Thoracic aorta (tissue), 2 donors: ENCODE measurements at places on chromosomes 7 and 10.

DNA sequence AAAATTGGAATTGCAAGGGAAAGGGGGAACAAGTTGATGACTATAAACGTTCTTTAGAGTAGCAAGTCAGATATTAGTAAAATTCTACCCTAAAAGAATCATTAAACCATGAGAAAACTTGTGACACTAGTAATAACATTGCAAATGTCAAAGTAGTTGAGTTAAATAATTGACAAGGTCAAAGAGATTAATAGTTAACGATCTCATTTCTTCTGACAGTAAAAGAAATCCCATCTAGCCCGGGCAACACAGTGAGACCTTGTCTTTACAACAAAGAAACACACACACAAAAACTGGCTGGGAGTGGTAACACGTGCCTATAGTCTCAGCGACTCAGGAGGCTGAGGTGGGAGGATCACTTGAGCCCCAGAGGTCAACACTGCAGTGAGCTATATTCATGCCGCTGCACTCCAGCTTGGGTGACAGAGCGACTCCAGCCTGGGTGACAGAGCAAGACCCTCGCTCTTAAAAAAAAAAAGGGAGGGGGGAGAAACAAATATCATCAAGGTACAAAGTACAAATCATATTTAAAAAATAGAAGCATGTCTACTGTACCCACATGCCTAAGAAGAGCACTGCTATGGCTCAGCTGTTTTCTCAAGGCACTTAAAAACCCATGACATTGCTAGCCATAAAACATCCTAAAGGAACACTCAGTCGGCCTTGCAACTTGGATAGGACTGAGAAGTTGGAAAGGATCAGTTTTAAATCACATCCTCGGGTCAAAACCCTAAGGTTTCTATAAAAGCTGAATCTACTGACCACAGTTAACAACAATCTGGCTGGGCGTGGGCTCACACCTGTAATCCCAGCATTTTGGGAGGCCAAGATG, 401.1 kb downstream of the PARD3 start:
- DNase-seq = no peak

DNA sequence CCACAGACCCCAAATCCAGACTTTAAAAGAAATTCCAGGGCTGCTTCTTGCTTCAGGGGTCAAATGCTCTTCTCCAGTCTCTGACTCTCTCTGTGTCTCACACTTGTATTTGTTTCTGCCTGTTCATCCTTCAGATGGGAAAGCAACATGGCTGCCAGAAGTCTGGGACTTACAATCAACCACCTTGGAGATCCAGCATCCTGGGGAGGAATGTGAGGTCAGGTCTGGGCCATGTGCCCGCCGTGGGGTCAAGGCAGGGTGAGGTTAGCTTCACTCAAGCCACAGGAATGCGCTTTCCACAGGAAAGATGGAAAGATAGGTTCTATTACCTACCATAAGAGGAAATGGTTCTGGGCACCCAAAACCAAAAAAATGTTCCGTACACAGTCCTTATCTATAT, 34.3 kb upstream of the NPVF start:
- no peak for DNase-seq

DNA sequence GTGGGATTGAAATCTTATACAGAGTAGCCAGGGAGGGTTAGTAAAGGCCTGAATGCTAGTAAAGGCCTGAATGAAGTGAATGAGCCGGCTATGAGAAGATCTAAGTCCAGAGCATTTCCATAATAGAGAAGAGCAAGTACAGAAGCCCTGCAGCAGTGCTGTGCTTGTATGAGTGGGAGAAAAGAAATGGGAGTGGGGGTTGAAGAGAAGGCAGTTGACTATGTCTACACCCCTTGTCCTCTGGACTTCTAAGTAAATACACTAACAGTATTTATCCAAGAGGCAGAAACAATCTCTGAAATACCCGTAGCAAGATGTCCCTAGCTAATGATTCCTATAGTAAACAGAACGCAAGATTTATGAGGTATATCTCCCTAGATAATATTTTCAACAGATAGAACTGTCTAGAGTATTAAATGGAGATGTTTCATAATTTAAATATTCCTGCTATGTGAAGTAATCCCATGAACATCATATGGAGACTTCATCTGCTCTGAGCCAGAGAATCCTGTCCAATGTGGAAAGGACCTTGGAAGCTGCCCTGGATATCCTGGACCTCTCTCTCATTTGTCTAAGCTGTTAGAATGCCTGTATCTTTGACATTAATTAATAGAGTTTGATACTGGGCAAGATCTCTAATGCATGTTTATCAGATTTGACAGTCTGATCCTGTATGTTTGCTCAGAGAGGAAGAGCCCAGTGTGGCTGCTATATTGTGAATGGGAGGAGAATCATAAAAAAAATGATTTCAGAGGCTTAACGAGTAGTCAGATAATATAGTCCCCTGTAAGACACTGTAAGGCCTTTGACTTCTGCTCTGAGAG, 171.6 kb downstream of the LRRN3 start:
- DNase-seq = no peak

DNA sequence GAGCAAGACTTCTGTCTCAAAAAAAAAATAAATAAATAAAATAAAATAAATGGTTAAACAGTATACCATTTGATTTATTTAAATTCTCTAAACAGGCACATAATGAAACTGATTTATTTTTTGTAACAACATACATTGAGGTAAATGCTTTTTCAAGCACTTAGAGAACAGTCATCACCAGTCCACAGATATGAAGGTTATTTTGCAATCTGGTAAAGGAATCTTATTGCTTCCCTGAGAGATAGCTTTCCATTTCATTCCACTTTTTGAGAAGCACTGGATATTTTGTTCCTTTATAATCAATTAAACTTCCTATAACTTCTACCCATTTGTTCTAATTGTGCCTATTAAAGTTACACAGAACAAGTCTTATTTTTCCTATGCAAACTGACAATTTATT, 5.2 kb downstream of the CEP55 start:
- no peak for DNase-seq

- no peak for DNase-seq
Observed at GRCh38 chr7:98878365-98879197, at the start of gene TRRAP. Gene TRRAP, plus strand, starts transcription at chr7:98878532. Its CDS starts 2,619 bp downstream, at chr7:98881151.

- DNase-seq = no peak
Observed at GRCh38 chr7:77244222-77244934, 44.8 kb upstream of the FGL2 start.

GRCh38 chr10:81019029-81019890, 481.6 kb downstream of the SH2D4B start:
- DNase-seq = no peak

DNA sequence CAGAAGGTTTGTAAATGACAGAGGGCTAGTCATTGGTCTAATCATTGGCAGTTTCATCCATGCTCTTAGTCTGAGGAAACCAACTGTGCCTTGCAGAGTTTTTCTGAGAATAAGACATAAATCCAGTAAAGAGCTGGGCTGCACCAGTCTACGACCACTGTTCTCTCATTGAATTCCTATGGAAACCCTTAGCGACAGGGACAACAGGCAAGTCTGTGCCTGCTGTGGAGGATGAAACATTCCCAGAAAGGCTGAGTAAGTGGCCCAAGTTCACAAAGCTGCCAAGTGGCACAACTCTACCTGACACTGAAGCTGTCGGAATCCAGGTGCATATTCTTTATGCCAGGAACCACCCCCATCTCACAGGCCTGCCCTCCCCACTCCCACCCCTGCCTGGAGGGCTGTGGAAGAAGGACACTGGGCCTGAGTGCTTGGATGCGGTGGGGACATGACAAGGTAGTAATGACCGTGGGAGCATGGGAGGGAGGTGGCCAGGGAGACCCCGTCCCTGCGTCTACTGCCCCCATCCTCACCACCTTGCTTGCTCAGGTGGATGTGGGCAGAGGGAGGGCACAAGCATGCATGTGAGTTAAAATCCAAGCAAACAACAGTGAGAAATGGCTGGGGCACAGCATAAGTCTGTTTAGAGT, 58.0 kb downstream of the VSTM4 start:
- DNase-seq = no peak

GRCh38 chr10:16360001-16360400, 76.8 kb upstream of the PTER start:
- no peak for DNase-seq

DNA sequence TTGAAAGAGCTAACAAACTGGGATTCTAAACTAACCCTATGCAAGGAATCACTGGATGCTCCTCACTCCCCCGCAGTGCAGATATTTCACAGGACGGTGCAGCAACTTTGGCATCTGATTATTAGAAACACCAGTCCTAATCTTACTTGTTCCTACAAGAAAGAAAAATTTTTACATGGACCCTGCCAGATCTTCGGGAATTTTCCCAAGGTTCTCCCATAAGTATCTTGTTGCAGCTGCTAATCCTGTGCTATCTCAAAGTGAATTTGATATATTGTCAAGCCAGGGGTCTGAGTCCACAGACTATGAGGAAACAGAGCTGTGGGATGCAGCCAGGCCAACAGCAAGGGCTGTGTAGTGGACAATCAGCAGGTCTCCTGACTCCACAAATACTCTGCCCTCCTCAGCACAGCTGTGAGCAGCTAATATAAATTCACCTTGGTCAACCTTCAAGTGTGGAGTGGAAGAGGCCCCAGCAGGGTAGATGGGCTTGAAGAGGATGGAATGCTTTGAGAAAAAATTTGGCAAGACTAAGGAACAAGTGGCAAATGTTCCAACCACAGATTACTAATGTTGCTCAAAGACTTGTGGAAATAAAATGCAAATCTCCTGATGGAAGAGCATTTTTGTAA, 25.6 kb downstream of the VSTM4 start:
- DNase-seq = no peak

GRCh38 chr10:82622479-82622878, 747.5 kb downstream of the NRG3 start:
- no peak for DNase-seq

- DNase-seq = no peak
Observed at GRCh38 chr10:73809061-73809818, 2.2 kb downstream of the NDST2 start.

GRCh38 chr10:35365994-35366393, 29.7 kb downstream of the CCNY start:
- DNase-seq = no peak

GRCh38 chr10:50999163-50999562, 75.1 kb upstream of the PRKG1 start:
- DNase-seq = no peak

DNA sequence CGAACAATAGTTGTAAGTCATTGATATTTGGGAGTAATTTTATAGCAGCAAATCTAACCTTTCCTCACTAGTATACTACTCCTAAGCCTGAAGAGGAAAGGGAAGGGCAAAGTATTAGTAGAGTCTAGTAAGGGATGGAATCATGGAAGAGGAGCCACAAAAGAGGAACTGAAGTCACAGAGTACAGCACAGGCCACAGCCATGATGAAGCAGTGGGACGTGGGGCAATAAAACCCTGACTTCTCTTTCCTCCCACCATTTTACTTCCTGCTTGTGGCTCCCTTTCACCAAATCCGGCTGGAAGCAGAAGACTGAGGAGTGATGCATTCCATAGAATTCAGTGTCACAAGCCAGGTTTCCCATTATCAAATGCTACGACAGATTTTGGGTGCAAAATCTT, 58.7 kb downstream of the CABCOCO1 start:
- no peak for DNase-seq

- no peak for DNase-seq
Observed at GRCh38 chr7:4308205-4308590, 373.9 kb upstream of the FOXK1 start.

DNA sequence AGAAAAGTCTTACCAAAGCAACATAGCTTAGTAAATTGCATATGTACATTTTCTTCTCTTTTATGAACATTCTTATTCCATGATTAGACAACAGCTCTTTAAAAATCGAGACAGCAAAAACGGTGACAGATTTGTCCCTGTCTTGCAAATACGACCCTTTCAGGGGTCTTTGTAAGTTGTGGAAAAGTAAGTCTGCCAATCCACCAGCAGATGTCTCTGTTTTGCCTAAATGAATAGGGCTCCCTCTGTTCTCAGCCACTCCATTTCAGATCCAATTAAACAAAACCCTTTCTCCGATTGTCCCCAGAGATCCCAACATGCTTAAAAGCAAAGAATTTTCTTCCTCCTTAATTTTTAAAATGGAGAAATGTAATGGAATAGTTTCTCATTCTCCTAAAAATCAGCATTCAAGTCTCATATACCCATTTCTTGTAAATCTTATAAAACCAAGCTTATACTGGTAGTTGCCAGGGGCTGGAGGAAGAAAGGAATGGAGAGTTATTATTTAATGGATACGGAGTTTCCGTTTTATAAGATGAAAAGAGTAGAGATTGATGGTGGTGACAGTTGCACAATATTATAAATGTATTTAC, 61.0 kb upstream of the NFE2L3 start:
- no peak for DNase-seq

GRCh38 chr7:70352906-70353305, 754.6 kb downstream of the AUTS2 start:
- DNase-seq = no peak

DNA sequence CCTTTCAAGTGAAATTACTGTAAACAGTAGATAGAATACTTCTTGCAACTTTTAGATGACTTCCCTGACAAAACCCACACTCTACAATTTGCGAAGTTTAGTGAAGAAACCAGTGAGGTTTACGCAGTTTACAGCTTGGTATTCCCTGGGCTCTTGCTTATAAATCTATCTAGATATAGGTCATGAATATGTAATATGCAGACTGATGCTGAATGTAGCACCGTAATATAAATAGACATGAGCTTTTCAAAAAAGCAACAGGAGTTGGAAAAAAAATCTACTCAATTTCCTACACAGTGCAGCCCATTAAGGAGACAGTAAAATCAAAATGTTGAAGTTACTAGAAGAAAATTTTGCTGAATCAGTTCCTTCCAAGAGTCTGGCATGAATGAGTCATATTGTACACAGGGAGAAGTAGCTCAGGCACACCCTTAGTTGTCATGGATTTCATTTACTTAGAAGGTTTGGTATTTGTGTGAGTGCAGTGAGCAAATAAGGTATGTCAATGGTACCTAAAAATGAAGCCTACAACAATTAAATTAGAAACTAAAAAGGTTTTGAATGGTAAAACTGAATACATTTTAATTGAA, 67.7 kb upstream of the NEUROD6 start:
- no peak for DNase-seq

GRCh38 chr7:115410434-115410820, 488.5 kb downstream of the MDFIC start:
- DNase-seq = no peak

DNA sequence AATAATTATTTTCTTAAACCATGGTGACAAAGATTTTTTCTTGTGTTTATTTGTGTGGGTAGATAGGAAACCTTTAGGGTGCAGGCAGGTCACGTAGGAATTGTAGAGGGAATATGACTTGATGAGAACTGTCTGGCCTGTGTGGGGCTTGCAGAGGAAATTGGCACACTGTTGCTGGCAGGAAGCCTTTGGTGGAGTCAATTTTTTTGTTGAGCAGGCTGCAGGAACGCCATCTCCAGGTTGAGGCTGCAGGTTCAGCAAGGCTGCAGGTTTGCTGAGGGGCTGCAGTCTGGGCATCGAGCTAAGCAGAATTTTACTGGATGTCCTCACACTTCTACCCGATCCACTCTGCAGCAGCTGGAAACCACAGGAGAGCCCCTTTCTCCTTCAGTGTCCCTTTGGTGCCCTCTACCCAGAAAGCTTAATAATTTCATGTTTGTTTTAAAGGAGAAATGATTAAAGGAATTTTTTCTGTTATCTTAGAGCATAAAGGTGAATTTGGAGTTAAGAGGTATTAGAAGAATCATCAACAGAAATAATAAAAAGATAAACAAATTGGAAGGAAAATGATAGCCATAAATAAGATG, 37.0 kb downstream of the TBC1D12 start:
- DNase-seq = no peak
